ENCODE measurements at places on chromosomes 6 and 20.

DNA sequence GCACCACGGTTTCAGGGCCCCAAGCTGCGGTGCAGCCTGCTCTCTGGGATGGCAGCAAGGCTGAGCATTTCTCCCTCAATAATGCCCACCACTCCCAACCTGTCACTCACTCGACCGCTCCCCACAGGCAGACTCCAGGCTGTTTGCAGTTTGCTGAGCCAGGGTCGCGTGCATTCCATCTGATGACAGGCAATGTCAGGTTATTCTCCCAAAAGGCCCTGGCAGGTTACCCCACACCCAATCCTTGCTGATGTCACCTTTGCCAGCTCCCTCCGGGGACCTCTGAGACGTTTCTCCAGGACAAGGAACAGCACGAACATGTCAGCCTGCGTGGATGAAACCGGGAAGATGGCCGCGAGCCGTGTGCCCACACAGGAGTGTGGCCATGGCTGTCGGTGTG is 7.1 kb upstream of the SLCO4A1 start:
- no peak for DNase-seq

GRCh38 chr6:32664827-32665362 is 1.6 kb downstream of the HLA-DQB1 start:
- DNase-seq, result no peak

DNA sequence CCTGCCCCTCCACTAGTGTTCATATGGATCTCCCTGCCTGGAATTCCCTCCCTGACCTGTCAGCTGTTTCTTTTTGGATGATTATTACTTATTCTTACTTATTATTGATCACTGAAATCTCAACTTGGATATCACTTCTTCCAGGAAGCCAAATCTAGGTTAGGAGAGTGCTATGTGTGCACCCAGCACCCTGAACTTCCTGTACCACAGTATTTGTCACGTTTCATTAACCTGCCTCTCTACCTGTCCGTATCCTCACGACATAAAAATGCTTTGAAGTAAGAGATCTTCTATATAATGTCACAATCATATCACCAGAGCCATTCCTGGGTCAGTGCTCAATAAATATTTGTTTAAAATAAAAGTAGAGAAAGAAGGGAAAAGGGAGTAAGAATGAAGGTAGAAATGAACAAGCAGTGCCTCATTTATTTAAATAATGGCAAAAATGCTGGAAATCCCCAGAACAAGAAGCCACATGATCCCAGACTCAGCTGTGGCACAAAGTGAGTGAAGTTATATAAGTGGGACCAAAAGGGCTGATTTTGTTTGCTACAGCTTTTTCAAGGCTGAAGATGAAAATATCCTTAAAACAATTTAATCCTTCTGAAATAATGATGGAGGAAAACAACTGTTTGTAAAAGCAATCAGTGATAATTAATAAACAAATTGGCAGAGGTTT is 88.0 kb upstream of the MANEA start:
- DNase-seq, result no peak

- no peak for DNase-seq
These were observed 584.4 kb upstream of the CDH4 start for GRCh38 chr20:60667641-60668040.

DNA sequence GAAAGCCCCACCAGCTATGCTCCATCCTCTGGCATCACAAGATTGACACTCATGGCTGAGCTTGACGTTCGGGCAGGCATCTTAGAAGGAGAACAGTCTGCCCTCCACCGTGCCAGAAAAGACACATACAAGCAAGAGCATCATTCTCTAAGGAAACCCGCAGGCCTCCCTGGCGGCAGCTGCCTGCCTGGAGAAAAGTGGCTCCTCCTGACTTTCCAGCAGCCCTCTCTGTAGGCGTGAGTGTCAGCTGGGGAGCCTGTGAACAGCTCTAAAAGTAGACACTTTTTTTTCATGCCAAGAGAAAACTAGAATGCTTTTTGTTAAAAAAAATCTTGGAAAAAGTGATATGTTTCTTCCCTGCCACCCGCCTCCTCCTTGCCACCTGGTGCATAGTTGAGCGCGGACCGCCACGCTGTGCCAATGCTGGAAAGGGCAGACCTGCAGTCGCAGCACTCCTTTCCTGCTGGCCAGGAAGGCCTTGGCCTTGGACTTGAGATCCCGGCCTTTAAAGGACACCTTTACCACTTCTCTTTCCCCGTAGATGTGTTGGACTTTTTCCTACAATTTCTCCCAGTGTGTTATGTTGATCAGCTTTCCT is 29.7 kb upstream of the INSM1 start:
- no peak for DNase-seq

- DNase-seq, result no peak
These were observed 64.9 kb upstream of the TGM3 start for GRCh38 chr20:2230726-2231488.

DNA sequence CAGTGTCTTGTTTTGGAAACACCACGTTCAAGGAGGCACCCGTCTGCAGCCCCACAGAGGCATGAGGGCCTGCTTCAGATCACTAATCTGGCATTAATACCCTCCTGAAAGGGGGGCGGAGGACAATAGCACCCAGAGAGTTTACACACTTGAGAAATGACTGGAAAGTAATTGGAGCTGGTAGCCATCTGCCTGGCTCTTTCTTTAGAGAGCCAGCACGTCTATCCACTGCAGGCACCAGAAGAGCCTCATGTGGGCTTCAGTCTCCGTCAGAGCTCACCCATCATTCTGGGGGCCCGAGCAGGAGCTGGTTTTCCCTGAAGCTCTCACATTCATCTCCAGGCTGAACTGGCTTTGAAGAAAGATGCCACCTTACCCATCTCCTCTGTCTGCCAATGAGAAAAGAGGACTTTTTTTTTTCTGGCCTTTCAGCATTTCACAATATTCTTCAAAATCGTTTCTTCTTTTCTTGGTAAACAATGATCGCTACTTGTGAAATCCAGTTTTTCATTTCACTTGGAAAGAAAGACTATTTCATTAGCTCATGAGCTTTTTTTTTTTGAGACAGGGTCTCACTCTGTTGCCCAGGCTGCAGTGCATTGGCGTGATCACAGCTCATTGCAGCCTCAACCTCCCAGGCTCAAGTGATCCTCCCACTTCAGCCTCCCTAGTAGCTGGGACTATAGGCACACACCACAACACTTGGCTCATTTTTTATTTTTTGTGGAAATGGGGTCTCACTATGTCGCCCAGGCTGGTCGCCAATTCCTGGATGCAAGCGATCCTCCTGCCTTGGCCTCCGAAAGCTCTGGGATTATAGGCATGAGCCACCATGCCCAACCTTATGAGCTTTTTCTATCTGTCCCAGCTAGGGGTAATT is 124.7 kb upstream of the ZNF217 start:
- DNase-seq, result no peak

- no peak for DNase-seq
These were observed 62.2 kb upstream of the PDE10A start for GRCh38 chr6:165725201-165725600.

DNA sequence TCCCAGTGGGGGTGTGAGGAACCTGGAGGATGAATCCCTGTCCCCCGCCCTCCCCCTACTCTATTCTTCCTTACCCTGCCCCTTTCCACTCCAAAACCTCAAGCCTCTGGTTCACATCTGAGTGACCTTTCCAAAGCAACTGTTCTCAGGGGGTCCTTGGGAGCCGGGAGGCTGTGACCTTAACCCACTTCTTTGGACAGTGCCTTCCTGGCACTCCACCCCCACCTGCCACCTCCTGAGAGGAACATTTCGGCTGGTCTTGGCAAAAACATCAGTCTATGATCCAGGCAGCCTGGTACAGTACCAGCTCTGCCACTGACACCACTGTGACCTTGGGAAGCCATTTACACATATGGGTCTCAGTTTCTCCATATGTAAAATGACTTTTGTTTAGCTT is 121.7 kb downstream of the MRPL14 start:
- DNase-seq, result no peak

DNA sequence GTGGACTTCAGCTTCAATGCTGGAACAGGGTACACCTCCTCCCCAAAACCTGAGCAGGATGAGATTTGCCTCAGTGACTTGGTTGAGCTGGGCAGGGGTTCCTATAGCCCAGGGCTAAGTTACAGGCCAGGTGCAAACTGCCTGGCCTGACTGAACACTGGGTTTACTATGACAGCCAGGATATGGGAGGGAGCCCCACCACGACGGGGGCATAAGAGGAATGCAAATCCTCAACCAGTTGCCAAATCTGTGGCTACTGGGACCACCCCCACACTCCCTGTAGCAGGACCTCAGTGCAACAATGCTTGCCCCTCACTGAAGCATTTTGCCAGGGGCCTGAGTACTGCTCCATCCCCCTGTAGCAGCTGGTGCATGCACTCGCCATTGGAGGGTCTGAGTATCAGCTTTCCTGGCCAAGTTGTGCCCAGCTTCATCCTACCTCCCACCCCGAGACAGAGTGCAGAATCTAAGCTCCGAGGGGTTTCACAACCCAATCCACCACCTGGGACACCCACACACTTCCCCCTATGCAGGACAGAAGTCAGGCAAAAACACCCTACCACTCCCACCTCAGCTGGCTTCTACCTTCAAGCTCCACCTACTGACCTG is 27.6 kb downstream of the TREML4 start:
- DNase-seq, result no peak

DNA sequence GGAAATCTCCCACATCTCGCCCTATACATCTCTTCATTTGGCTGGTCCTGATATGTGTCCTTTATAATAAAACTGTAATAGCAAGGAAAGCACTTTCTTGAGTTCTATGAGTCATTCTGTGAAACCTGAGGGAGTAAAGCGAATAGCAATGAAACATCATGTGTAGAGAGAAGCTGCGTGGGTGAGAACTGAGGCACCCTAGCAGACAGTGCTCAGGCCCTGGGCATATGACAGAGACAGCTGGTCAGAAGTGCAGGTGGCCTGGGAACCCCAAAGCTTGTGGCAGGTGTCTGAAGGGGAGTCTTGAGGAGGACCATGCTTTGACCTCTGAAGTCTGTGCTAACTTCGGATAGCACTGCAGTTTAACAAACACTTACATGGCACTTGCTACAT is 1.3 kb upstream of the BLOC1S5 start:
- DNase-seq, result no peak

GRCh38 chr6:8658416-8658815 is 223.1 kb upstream of the SLC35B3 start:
- no peak for DNase-seq

DNA sequence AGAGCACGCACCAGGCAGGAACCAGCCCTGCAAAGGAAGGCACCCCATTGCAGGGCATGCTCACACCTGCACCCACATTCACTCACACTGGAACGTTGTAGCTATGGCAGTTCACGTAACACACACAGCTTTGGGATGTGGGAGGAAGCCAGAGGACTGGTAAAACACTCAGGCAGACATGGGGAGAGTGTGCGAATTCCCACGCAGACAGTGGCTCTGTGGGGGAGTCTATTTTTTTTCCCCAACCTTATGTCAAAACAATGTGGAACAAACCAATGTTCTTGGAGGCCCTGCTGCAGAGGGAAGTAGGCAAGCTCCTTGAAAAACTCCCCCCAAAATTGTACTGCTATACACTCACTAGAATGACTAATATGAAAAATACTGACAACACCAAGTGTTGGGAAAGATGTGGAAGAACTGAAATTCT is 91.0 kb downstream of the PPP1R14C start:
- no peak for DNase-seq

DNA sequence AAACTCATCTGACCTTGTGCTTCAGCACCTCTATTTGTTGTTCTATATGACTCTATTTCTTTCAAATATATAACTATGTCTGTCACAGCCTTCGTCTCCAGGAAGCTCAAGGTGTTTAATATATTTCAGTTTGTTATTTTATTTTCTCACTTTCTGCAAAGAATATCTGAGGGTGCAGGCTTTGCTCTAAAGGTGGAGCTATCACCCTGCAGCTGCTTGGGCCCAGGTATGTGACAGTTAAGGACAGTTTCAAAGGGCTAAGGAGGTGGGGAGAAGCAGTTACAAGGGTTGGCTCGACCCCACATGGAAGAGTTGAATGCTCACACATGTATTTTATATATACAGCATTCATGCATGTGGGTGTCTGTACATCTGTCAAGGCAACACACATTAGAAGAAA is 405.6 kb downstream of the BTBD9 start:
- no peak for DNase-seq

DNA sequence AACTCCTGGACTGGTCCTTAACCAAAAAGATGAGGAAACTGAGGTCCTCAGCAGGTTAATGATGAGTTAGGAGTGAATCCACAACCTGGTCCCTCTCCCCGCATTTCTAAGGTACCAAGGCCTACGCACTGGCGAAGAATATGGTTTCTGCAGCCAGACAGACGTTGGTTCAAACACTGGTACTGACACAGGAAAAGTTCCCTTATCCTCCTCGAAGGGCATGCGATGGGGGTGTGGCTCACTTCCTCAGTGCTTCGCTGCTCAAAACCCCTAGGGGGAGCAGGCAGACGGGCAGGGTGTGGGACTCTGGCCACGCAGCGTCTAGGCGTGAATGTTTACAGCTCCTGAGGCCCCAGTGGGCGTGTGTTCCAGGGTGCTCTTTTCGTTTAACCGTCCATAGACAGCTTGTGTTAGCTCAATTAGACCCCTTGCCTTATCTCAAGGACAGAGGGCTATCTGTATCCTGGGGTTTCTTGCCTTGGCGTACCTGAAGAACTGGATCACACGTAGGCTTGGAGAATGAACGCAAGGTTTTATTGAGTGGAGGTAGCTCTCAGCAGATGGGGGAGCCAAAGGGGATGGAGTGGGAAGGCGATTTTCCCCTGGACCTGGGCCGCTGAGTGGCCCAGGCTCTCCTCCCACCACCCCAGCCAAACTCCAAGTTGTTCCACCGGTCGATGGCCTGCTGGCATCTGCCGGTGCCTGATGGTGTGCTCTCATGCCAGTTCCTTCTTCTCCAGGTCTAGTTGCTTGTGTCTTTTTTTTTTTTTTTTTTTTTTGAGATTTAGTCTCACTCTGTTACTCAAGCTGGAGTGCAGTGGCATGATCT is 31.8 kb upstream of the PTPN1 start:
- DNase-seq, result no peak

GRCh38 chr6:169167581-169168301 is 85.9 kb downstream of the THBS2 start:
- peak; percentile 81 for DNase-seq

GRCh38 chr6:108521616-108522107 is 39.1 kb upstream of the FOXO3 start:
- DNase-seq, result no peak

DNA sequence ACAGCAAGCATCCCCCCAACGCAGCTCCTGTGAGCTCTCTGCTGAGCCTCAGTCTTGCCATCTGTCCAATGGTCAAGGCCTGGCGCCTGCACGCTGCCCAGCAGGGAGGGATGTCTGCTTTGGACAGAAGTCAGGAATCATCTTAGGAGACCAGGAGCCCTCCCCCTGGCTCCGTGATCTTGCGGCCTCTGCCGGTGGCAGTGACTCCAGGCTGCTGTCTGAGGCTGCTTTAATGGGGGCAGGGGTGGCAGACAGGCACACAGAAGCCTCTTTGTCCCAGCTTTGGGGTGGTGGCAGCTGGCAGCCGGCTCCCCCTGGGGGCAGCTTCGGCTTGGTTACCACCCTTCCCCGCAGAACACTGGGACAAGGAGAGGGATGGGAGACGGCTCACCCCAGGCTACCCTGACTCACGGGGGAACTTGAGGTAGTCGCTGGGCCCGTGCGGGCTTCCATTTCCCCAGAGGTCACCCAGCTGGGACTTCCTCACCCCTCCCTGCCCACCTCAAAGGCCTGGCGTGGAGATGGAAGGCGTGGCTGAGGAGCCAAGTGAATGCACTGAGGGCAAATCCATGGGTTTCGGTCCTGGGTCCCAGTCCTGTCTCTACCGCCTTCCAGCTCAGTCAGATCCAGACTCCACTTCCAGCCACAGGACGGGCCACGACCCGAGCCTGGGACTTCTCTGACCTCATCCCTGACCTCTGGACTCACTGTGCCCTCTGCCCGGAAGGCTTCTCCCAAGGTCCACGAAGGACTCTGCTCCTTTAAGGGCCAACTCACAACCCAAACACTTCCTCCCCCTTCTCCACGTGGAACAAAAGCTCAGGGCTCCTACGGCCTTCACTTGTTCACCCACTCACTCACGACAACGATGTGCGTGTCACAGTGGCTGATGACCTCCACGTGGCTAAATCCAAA is 14.8 kb downstream of the PEDS1 start:
- DNase-seq, result no peak
